ENCODE measurements at places on chromosomes 2 and 18. TPM values are rescaled to one million over a fixed set of nuclear protein-coding genes. Genes with fewer than 3 reads are reported as not detected.

DNA sequence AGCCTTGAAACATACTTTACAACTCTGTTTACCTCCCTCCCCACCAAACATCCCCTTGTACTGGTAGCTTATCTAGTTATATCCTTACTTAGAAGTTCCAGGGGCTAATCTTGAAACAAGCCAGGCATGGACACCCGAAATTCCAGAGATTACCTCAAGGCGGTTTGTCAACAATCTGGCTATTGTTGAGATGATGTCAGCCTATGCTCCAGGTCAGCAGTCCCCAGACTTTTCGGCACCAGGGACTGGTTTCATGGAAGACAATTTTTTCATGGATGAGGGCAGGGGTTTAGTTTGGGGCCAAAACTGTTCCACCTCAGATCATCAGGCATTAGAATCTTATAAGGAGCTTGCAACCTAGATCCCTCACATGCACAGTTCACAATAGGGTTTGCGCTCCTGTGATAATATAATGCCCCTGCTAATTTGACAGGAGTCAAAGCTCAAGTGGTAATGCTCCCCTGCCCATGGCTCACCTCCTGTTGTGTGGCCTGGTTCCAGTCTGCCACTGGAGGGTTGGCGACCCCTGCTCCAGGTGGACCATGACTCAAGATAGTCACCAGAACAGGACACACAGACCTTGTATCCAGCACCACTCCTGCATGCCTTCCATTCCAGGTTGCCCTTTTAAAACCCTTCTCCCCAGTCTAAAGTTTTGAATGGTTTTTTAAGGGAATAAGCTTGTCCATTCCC lies 171.2 kb downstream of the SPAG16 start:
- ATAC-seq: no peak

DNA sequence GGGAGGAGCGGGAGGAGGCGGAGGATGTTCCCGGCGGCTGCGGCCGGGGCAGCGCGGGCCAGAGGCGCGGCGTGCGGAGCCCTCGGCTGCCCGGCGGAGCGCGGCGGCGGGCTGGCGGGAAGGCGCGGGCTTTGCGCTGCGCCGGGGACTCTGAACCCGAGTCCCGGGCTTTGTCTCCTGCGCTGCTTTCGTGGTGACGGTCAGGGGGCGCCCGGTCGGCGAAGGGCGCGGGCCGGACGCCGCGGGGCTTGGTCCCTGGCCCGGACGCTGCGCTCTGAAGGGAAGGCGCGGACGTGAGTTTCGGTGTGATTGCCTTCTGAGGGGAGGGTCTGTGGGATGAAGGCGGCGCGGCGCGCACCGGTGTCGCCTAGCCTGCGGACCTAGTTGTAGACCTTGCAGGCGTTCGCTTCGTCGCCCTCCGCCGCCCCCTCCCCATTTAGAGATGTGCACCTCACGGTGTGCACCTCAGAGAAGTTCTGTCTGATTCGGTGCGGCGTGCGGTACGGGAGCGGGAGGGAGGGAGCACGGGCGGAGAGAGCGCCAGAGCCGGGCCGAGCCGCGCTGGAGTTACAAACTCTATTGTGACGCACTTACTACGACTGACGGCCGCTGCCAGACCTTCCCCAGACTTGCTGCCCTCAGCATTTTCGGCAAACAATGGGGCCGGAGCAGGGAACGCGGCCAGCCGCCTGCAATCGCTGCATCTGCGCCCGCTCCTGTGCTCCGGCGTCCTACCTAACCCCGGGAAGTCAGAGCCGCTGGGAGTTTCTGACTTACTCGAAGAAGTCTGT lies 2.1 kb downstream of the BCL2L11 start:
- ATAC-seq: peak; percentile 10

DNA sequence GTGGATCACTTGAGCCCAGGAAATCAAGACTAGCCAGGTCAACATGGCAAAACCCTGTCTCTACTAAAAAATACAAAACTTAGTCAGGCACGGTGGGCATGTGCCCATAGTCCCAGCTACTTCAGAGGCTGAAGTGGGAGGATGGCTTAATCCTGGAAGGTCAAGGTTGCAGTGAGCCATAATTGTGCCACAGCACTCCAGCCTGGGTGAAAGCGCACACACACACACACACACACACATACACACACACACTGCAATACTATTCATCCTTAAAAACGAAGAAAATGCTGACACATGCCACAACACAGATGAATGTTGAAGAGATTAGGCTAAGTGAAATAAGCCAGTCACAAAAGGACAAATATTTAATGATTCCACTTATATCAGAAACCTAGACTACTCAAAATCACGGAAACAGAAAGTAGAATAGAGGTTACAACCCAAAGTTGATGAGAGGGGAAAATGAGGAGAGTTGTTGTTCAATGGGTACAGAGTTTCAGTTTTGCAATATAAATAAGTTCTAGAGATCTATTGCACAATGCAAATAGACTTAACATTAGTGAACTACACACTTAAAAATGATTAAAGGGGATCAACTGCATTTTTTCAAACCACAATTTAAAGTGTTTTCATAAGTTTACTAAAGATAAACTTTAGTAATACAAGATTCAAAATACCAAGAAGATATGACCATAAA lies 114.5 kb downstream of the USP34 start:
- ATAC-seq: peak; percentile 61

- no peak for ATAC-seq
These were observed 103.3 kb downstream of the ALK start for GRCh38 chr2:29817801-29818680.

- no peak for ATAC-seq
These were observed 13.0 kb upstream of the IL1RN start for GRCh38 chr2:113114224-113114945.

DNA sequence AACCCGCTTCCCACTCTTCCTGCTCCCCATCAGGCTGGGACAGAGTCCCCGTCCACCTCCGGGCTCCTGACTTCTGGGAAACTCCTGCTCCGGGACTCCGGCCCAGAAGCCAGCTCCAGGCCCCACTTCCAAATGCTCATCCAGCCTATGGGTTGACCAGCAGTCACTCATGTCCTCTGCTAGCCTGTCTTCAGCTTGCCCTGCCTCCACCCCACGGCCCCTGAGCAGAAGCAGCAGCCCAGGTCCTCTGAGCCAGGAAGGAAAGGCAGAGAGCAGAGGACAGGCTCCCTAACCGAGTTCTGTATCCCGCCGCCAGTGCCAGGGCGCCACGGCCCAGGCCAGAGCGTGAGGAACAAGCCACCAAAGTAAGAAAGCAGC lies 86.4 kb upstream of the ID2 start:
- ATAC-seq: no peak

GRCh38 chr18:42157420-42157819 lies 202.4 kb downstream of the PIK3C3 start:
- ATAC-seq: no peak

GRCh38 chr2:28613633-28614501 lies 118.0 kb downstream of the PLB1 start:
- ATAC-seq: peak; percentile 77

DNA sequence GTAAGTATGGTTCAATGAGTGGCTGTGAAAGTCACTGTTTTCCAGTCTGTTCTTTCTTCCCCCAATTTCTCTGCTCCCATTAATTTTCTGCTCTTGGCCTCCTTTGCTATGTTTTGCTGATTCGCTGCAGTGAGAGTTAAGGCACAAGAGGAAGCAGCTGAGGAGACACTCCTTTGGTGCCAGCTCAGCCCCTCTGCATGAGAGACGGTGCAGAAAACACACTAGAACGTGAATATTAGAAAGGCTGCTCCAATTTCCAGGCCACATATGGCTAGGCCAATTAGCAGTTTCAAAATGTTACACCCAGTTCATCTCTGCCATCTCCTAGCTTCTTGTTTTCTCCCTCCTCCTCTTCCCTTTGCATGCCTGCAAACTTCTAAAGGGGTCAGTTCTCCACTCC lies 38.9 kb downstream of the AKAIN1 start:
- no peak for ATAC-seq

DNA sequence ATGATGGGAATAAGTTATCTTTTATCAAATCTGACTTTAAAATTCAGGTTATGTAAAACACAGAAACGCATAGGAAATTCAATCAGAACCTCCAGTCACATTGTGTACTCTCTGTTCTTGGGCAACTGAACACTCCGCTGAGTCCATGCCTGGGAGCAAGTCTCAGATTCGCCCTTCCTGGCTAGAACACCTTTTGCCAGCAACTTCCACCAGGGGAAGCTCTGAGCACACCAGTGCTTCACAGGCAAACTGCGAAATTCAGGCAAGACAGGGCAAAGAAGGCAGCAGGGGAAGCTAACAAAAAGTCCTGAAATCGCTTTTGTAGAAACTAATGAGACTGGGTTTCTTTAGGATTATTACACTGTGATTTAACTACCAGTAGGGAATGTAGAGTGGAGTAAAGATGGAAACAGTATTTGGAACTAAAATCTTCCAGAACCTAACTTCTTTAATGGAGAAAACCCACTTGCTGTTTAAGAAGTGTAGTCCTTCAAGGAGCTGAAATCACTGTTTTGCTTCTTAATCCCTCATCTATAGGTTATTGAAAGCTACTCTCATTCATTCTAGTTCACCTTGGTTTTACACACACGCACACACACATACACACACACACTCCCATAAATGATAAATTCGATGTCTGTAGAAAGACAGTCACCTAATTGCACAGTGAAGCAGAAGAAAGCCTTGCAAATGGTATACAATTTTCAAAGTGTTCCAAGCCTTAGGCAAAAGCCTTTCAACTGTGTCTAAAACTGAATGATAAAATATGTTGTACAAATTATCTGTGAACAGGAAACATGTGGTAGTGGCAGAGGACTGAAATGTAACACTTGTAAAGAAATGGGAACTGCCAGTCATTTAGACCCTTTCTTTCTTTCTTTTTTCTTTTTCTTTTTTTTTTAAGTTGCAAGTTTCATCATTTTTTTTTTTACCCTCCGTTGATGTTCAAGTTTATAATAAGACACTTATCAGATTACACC lies 214.5 kb downstream of the TMEM182 start:
- ATAC-seq: no peak

DNA sequence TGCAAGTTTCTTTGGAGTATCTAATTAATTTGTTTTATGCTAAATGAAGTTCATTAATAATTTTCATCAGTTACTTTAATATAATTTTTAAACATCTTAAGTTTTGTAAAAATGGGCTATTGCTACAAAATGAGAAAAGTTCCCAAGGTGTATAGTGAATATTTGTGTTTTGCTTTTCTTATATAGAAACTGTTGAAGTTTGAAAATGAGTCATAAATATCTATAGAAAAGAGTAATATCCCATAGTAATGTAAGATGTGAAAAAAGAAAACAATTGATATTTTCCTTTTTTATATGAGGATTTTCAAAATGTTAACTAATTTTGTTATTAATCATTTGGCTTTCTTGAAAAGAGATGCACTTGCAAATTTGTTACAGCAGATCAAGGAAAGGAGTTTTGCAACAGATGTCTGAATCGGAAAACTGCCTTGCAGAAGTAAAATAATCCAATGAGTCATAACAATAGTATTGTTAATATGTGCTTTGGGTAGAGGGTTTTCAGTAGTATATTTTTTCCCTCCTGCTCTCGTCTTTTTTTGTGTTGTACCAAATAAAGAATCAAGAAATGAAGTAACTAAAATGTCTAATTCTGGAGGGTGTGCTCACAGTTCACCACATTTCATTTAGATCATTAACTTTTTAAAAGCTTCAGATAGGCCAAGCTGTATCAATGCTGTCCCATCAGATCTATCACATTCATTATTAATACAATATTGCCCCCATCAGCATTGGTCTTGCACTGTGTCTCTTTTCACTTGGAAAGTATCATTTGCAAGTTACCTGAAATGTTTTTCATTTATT lies 15.5 kb downstream of the DUSP19 start:
- no peak for ATAC-seq

- peak; percentile 93 for ATAC-seq
These were observed 266.5 kb downstream of the PTGR3 start for GRCh38 chr18:74942319-74942910.

GRCh38 chr2:160469621-160470204 lies 23.9 kb downstream of the RBMS1 start:
- ATAC-seq: no peak

DNA sequence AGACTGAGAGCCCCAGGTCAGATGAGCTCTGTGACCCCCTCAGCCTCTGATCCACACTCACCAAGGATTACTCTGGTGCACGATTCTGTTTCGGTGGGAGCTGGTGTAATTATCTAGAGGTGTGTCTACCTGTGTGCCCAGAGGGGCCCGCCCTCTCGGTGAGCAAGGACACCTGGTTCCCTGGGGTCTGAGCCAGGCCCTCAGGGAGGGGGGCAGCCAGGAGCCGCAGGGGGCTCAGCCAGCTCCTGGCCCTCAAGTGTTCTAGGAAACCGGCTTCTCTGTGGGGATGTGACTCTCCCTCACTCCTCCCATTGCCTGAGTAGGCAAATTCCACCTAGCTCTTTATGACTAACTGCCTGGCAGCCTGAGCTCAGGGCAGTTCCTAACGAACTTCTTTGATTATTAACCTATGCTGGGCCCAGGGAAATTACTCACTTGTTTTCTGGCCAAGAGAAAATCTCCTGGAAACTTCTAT lies 17.4 kb downstream of the AGAP1 start:
- no peak for ATAC-seq

GRCh38 chr2:8389431-8390108 lies 292.3 kb upstream of the ID2 start:
- ATAC-seq: no peak

- ATAC-seq: no peak
These were observed 366.3 kb downstream of the NYAP2 start for GRCh38 chr2:225765820-225766219.

SPC25 gene
- 32.8 TPM for total RNA-seq

SULT1C4 gene
- not detected for total RNA-seq

WNT10A gene
- total RNA-seq: 1.0 TPM
